ENCODE measurements at places on chromosomes 3 and 15.

GRCh38 chr3:90043287-90043686 lies 935.9 kb downstream of the EPHA3 start:
- DNase-seq: no peak
- H3K27ac ChIP-seq: no peak overlapping the region
- no peaks in the 10 kb centered on the region for H3K27me3 ChIP-seq
- H3K4me1 ChIP-seq: no peaks in the 10 kb centered on the region
- H3K4me3 ChIP-seq: no peak overlapping the region

DNA sequence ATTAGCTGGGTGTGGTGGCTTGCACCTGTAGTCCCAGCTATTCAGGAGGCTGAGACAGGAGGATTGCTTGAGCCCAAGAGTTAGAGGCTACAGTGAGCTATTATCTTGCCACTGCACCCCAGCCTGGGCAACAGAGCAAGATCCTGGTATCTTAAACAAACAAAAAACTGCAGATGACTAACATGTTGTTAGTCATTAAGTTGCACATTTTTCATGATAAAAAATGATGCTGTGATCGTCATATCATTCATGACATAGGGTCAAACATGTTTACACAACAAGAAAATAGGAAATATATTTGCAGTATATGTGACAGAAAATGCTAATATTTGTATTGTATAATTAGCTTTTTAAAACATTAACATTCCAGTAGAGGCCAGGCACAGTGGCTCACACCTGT lies 20.2 kb upstream of the DAPK2 start:
- no peaks in the 10 kb centered on the region for H3K4me1 ChIP-seq
- H3K27ac ChIP-seq: no peak overlapping the region
- no peaks in the 10 kb centered on the region for H3K36me3 ChIP-seq

DNA sequence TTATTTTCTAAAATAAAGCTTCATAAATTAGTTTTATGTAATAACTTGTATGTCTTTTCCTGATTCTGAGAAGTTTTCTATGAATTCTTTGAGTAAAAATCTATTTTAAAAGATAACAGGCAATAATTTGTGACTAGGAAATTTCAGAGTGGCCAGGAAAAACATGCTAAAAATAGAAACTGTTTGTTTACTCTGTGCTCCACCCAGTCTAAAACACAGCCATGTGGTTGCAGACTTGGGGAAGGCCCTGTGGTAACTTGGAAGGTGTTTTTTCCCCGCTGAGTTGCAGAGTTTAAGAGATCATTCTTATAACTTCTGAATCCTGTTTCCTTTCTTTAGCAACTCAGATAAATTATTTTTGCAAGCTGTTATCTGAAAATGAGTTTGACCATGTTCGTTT lies 21.9 kb downstream of the PLCL2 start:
- no peak overlapping the region for H3K27ac ChIP-seq
- H3K4me1 ChIP-seq: peaks cover 24% of the 10 kb centered on the region
- H3K4me3 ChIP-seq: 0 out of 2 replicates have a peak overlapping the region, but pooled peaks have one; percentile 9
- H3K27me3 ChIP-seq: no peaks in the 10 kb centered on the region
- DNase-seq: no peak

DNA sequence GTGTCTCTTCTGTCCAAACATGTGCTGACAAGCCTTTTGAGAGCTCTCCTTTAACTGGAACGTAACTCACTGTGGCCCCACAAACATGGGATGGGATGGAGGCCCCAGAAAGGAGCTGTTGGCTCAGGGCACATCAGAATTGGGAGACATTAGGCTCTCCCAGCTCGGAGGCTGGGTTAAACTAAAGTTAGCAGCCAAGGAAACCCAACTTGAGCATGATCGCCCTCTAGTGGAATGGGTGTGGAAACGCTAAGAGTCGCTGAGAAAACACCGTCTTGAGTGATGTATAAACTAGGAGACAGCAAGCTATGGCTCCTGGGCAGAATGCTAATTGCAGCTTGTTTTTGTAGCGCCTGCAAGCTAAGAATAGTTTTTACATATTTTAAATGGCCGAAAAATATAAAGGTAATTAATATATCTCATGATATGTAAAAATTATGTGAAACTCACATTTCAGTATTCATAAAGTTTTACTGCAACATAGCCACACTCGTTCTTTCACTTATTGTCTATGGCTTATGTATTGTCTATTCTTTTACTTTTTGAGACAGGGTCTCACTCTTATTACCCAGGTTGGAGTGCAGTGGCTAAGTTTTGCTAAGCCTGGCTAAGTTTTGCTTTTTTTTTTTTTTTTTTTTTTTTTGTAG lies 138.8 kb upstream of the HACD2 start:
- H3K36me3 ChIP-seq: no peaks in the 10 kb centered on the region
- H3K27me3 ChIP-seq: no peaks in the 10 kb centered on the region
- DNase-seq: peak; percentile 56
- H3K27ac ChIP-seq: no peak overlapping the region

- peak overlapping the region; percentile 70 for H3K4me3 ChIP-seq
- peaks cover 11% of the 10 kb centered on the region for H3K4me1 ChIP-seq
- no peak for DNase-seq
- 0 out of 2 replicates have a peak, but pooled peaks cover 7% of the 10 kb centered on the region for H3K36me3 ChIP-seq
- peaks cover 25% of the 10 kb centered on the region for H3K27me3 ChIP-seq
These were observed 826 bp downstream of the CCDC66 start for GRCh38 chr3:56557831-56558170.

- no peak overlapping the region for H3K27ac ChIP-seq
- H3K36me3 ChIP-seq: no peaks in the 10 kb centered on the region
- no peaks in the 10 kb centered on the region for H3K27me3 ChIP-seq
These were observed 71.0 kb downstream of the ZMAT3 start for GRCh38 chr3:179000659-179001058.

GRCh38 chr15:79878078-79878705 lies 18.6 kb downstream of the MTHFS start:
- H3K36me3 ChIP-seq: peaks cover 53% of the 10 kb centered on the region
- no peaks in the 10 kb centered on the region for H3K4me1 ChIP-seq
- DNase-seq: no peak
- H3K27ac ChIP-seq: no peak overlapping the region
- no peak overlapping the region for H3K4me3 ChIP-seq

DNA sequence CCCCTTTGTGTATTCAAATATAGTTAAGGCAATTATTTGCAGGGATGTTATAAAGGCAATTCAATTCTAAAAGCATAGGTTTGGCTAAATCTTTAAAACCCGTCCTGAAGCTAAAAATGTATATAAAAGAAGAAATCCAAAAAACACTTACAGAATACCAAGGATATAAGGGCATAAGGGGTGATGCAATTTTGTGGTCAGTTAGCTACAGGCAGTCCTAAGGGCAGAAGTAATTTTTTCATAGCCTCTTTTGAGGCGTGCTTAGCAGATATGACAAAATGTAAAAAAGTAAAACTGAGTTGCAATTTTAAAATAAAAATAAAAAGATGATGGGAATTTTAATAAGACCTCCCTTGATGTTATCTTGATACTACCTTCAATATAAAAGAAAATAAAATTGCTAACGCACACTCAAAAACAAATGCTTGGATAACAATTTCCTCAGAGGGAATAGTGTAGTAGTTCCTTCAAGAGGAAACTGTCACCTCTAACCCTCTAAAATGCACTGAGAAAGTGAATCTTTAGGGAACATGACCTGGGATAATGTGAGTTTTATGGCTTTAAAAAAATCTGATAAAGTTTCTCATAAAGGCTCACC lies 104.2 kb downstream of the MYH15 start:
- H3K4me3 ChIP-seq: no peak overlapping the region
- no peak for DNase-seq
- H3K36me3 ChIP-seq: no peaks in the 10 kb centered on the region

DNA sequence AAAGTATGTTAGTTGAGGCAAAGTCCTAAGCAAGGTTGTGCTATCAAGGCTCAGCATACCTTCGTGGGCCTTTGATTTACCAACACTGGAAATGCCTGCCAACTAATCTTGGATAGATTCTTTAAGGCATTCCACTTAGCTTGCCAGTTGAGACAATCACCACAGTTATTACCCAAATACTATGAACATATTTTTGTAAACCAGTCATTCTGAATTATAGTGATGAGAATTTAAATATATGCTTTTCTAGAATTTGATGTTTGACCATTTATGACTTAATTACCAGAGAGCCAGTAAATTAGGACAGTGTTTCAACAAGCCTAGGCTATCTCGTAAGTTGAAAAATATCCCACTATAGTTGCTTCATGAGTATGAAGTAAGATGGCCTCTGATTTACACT lies 15.5 kb downstream of the TRIM59 start:
- no peaks in the 10 kb centered on the region for H3K27me3 ChIP-seq
- H3K4me3 ChIP-seq: no peak overlapping the region
- peak overlapping the region; percentile 0 for H3K27ac ChIP-seq
- H3K36me3 ChIP-seq: peaks cover 52% of the 10 kb centered on the region
- no peak for DNase-seq

GRCh38 chr3:9747267-9747666 lies 2.5 kb upstream of the OGG1 start:
- no peaks in the 10 kb centered on the region for H3K27me3 ChIP-seq
- no peak overlapping the region for H3K27ac ChIP-seq
- H3K4me3 ChIP-seq: no peak overlapping the region
- DNase-seq: no peak
- H3K4me1 ChIP-seq: peaks cover 14% of the 10 kb centered on the region

DNA sequence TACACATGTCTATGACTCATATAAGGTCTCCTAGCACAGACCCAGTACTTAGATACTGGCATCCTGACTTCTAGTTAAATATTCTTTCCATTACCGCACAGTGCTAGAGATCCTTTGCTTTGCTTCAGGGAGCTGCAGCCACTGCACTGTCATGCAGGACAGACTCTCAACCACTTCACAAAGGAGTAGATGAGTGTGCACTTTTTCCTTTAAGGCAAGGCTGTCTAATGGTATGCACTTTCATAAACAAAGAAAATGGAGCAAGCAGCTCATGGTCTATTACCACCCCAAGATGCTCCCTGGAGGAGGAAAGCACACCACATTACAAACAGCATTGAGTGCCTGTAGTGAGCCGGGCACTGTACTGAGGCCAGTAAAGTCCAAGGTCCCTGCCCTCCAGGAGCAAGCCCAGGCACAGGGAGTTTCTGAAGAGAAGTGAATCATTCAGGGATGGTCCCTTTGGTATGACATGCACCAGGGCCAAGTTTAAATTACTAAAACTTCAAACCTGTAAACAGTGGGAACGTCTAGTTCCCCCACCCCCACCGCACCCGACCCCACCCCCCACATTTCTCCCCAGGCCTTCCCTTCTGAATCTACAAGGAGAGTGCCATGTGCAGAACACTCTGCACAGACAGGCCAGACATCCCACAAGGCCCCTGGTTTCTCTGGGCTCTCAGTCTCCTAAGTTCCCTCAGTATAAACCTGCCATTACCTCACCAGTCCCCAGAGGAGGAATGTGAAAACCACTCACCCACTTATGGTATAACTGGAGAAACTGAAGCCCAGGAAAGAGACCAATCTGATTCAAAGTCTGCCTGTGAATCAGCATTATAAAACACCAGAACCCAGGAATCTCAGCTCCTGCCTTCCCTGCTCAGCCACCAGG lies 107.8 kb upstream of the BCL6 start:
- H3K4me3 ChIP-seq: no peak overlapping the region
- H3K27me3 ChIP-seq: no peaks in the 10 kb centered on the region
- peak; percentile 26 for DNase-seq
- no peaks in the 10 kb centered on the region for H3K36me3 ChIP-seq
- H3K27ac ChIP-seq: no peak overlapping the region

- no peaks in the 10 kb centered on the region for H3K4me1 ChIP-seq
- no peaks in the 10 kb centered on the region for H3K27me3 ChIP-seq
- H3K36me3 ChIP-seq: no peaks in the 10 kb centered on the region
- H3K4me3 ChIP-seq: no peak overlapping the region
These were observed 20.5 kb downstream of the SLC41A3 start for GRCh38 chr3:126063358-126063965.

DNA sequence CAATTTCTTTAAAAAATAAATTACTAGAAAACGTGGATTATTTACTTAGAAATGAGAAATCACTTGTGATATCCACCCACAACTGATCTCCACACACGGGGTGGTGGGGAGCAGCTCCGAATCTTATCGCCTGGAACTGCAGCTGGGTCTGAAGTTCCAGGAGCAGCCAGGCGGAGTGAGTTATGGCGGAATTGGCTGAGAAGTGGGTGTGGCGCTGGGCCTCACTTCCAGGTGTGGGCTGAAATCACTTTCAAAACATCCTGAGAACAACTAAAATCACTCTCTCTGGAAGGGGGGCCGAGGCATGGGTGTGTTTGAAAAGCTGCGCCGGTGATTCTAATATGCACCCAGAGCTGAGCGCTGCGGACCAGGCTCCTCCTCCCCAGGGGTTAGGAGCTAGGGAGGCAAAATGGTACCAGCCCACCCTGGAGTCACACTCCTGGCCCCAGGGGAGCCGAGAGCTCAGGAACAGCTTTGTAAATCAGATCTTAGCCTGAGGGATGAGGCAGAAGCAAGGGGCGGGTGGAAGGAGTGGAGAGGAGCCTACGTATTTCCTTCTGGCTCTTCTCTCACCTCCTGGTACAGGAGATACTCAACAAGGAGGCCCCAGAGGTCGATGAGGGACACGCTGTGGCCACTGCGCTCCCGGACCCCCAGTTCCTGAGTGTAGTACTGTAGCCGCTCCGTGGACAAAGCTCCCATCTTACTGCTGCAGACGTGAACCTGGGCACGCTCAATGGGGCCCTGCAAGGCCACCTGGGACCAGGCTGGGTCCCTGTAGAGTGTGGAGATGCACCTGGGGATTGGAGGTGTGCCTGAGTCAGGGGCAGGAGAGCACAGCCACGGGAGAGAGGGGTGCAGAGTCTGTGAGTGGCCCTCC lies 9.6 kb downstream of the PLA2G4F start:
- no peak overlapping the region for H3K4me3 ChIP-seq
- H3K4me1 ChIP-seq: no peaks in the 10 kb centered on the region
- DNase-seq: no peak

GRCh38 chr3:64873400-64873799 lies 185.6 kb upstream of the ADAMTS9 start:
- peak; percentile 26 for DNase-seq
- peak overlapping the region; percentile 29 for H3K27ac ChIP-seq

DNA sequence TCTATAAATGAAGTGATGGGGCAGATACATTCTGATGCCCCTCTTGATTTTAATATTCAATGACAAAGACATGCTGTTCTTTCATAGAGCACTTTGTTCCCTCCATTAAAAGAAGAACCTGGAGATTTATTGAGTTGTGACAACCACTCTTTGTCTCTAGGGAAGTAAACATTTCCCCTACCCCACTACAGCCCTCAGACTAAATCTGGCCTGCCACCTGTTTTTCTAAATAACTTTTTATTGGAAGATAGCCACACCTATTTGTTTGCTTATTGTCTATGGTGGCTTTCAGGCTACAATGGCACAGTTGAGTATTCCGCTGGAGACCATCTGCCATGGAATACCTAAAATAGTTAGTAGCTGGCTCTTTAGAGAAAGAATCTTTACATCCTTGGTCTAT lies 41.2 kb upstream of the ZNF385D start:
- no peaks in the 10 kb centered on the region for H3K27me3 ChIP-seq
- H3K4me1 ChIP-seq: no peaks in the 10 kb centered on the region
- no peaks in the 10 kb centered on the region for H3K36me3 ChIP-seq
- no peak overlapping the region for H3K4me3 ChIP-seq
- no peak for DNase-seq

- H3K27ac ChIP-seq: no peak overlapping the region
- peak; percentile 76 for DNase-seq
- no peaks in the 10 kb centered on the region for H3K36me3 ChIP-seq
- no peaks in the 10 kb centered on the region for H3K27me3 ChIP-seq
- H3K4me1 ChIP-seq: 0 out of 2 replicates have a peak, but pooled peaks cover 13% of the 10 kb centered on the region
These were observed 25.9 kb upstream of the SPRED1 start for GRCh38 chr15:38226608-38227266.

Data from PC-9 (cell line).